ENCODE measurements at places on chromosomes 2 and 18.

DNA sequence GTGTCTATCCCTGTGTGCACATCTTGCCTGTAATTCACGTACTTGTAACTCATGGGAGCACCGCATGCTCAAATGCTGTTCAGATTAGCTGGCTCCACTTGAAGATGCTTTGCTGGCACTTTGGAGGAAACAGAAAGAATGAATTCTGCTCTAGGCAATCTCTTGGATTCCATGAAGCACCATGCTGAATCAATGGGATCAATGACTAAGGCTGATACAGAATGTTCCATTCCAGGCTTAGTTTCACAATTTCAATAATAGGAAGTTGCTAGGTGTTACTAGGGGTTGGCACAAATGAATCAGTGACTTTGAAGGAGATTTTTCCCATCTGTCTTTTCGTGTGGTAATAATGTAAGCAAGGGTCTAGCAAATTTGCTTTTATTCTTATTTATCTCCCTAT is 328.8 kb downstream of the OSR1 start:
- no peak for DNase-seq

- no peak for DNase-seq
These were observed 123.9 kb upstream of the CD302 start for GRCh38 chr2:159921752-159922404.

DNA sequence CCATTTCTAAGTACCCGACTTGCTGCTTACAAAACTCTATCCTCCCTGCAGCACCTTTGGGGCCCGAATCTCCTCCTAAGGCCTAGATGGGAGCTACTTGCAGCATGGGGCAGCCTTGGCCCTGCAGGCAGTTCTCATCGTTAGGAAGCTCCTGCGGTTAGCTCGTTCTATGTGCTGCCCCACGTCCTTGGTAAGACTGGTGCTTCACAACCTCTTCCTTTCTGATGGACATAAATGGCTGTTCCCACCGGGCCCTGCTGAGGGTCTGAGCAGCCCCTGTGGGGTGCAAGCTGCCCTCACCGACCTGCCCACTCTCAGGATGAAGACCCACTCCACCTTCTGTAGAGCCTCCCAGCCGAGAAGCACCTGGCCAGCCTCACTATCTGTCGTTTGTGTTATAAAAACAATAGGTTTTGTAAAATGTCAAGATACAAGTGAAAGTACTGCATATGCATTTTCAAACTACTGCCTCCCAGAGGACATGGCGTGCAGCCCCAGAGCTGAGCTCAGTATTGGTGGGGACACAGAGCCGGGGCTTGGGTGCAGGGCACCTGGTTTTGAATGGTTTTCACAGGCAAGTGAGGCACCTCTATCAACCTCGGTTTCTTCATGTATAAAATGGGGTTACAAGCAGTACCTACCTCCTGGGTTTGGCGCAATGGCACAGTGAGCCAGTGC is 19.4 kb downstream of the OTOF start:
- no peak for DNase-seq

DNA sequence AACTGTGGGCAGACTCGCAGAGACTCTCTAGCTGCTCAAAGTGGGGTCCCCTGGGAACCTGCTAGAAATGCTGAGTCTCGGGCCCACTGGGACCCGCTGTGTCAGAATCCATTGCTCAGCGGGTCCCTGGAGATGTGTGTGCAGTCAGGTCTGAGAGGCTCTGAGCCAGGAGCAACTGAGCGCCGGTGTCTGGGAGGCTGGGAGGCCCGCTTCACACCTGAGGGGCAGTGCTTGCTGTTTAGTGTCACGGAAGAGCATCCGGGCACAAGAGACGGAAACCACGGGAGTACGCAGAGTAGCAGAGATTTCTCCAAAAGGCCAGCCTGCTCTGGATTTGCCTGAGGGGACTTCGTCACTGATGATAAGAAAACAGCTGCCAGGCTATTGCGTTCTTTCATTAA is 70.1 kb downstream of the EDAR start:
- DNase-seq: no peak

DNA sequence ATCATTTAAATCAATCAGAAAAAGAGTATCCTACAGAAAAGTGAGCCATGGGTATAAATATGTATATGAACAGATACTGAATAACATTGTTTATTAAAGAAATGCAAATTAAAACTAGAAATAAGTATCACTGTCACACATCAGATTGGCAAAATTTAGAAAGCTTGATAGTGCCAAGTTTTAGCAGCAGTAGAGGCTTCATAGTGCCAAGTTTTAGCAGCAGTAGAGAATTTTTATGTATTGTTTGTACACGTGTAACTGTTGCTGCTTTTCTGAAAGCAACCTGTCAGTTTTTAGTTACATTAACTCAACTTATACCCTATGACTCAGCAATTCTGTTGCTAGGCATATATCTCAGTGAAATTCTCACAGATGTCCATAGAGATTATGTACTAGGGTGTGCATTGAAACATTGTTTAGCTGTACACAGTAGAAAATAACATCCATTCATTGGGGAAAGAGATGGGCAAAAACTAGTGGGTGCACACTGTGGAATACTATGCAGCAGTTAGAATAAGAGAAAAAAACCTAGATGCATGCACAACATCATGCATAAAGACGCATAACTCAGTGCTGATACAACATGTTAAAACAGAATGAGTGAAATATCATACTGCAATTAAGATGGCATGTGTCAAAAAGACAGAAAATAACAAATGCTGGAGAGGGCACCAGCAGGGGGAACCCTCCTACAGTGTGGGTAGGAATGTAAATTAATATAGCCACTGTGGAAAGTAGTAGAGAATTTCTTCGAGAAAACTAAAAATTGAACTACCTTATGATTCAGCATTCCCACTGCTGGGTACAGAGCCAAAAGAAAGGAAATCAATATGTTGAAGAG is 294.5 kb upstream of the NT5C1B start:
- peak; percentile 18 for DNase-seq

DNA sequence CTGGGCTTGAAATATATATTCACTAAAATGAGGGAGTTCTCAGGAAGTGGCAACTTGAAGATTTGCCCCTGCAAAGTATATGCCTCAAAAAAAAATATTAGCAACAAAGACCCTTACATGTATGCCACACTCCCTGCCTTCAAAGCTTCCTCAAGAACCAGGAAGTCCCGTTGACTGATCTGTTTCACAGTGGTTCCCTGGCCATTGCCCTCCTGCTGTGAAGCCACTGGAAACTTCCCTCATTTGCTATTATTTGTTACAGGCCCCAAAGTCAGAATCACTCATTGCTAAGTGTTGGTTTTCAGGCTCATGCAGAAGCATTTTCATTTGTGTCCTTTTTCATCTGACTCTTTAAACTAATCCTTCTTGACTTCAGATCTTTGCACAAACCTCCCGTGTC is 421.5 kb downstream of the ZNF521 start:
- DNase-seq: no peak

GRCh38 chr2:146532009-146532408 is 1312.8 kb upstream of the ACVR2A start:
- DNase-seq: no peak

DNA sequence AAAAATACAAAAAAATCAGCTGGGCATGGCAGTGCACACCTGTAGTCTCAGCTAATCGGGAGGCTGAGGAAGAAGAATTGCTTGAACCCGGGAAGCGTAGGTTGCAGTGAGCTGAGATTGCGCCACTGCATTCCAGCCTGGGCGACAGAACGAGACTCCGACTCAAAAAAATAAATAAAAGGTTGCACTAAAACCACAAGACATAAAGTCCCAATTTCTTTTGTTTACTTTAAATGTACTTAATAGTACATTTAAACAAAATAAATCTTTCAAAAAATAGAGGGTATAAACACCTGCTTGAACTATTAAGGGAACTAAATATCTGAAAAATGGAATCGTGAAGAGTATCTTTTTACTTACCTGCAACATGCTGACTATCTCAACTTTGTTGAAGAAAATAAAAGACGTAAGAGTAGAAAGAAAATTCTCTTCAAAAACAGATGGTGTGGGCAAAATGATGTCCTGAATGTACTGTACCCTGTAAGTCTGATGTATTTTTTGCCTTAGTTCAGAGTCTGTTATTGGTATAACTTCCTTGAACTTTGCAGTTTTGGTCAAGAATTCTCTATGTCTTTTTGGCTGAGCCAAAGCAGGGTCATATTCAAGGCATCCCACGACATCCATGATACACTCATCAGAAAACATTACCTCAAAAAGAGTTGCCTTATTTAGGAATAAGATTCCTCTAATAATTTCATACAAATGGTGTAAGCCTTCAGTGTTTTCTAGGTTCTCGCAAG is 19.2 kb downstream of the PPP4R3B start:
- no peak for DNase-seq

DNA sequence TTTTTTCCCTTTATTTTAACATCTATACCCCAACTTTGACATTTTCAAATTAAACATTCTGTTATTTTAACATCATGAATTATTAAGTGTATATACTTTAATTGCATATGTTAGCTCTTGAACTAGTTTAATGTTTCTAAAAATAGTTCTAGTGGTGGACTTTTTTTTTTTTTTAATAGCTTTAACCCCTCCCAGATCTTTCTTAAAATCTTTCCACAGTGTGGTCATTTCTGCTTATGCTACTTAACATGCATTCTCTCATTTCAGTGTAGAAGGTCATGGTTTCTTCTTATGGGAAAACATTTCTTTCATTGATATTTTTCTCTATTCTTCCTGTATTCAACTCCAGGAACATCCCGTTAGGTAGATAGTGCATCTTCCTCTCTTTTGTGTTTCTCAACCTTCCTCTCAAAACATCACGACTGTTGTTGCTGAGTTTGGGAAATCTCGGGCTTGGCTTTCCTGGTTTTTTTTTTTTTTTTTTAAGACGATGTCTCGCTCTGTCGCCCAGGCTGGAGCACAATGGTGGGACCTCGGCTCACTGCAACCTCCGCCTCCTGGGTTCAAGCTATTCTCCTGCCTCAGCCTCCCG is 849 bp upstream of the TMEM18 start:
- no peak for DNase-seq

DNA sequence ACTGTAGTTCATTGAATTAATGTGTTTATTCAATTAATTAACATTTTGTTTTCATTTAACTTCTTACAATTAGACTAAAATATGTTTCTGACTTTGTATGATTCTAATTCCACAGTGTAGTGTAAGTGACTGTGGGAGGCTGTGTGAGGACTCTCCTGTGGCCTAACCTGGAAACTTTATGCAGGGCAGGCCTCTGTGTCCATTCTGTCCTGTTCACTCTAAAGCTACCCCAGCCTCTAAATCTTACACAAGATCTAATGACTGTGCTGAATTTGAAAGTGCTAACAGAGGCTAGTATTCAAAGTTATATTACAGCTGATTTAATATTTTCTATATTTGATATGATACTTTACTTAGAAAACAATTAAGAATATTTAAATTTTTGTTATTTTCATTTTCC is 270.5 kb upstream of the CDH19 start:
- DNase-seq: no peak

DNA sequence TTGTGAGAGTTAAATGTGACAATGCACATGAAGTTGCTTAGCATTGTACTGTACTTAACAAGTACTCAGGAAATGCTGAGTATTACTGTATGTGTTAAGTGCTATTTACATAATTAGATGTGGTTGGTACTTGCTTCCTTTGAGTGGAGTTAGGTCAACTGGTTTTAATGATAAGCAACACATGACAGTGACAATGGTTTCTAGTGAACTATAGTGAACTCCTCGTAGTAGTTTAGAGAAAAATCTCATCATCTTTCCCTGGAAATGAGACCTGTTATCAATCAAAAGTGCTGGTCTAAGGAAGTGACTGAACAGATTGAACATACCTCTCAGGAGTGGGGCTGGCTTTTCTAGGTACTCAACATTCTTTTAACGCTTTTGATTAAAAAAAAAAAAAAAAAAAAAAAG is 29.2 kb upstream of the ZDBF2 start:
- DNase-seq: no peak

- DNase-seq: no peak
These were observed 60.2 kb downstream of the PRPF40A start for GRCh38 chr2:152657043-152657442.

DNA sequence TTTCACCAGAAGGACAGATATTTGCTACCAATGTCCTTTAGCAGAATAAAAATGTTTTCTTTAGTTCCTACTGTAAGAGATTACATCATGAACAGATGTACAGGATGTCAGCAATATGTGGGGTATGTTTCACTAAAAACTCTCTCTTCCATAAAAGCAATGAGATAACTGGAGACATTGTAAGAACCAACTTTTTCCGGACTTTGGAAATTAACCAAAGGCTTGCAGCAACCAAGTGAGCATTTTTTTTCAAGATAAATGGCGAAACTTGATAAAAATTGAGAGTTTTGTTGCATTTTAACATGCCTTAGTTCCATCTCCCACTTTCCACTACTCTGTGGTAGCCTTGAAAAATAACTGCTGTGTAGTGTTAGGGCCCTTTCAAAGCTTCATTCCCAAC is 429.8 kb upstream of the CDH2 start:
- DNase-seq: no peak

DNA sequence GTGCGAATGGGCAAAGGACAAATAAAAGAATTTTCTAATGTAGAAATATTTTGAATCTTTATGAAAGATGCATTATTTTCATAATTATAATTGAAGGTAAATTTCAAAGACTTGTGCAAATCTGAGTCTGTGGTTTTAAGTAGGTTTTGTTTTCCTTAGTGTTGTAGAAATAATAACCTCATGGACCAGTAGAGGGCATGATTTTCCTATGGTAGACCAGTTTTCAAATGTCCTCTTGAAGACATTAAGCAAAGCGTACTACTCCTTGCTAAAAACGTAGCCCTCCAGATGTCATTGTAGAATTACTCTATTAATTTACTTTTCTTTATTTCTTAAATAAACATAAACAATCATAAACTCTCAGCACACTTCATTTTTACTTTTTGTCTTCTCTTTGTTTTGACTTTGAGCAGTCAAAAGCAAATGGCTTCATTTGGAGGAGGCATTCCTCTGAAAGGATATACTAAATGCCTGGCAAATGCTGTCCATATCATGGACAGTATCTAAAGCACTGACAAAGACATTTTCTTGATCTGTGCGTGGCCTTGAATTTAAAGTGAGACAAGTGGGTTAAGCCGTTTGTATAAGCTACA is 85.8 kb upstream of the FAM237A start:
- peak; percentile 10 for DNase-seq

GRCh38 chr18:29154196-29154757 is 977.3 kb upstream of the CDH2 start:
- no peak for DNase-seq

DNA sequence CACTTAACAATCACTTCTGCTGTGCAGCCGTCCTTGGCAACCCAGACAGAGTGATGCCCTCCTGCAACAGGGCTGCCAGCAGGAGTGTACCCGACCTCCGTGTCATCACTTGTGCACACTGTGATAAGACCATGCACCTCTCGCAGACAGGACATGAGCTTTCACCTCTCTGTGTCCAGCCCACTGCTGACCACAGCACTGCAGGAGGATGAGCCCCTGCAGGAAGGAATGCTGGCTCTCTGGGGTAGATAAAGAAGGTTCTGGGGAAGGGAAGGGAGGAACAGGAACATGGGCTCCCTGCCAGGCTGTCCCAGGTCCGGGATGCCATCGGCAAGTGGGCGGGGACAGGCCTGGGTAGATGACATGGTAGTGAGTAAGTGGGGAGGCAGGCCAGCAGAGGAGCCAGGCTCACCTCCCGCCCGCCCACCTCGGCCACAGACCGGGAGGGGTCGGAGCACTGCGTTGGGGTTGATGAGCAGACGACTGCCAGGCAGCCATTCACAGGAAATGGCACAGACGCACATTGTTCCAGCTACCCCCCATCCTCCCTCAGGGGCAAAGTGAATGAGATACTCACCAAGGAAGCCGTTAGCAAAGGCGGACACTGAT is 18.6 kb upstream of the COL6A3 start:
- peak; percentile 90 for DNase-seq

- DNase-seq: no peak
These were observed 97.4 kb downstream of the RHOB start for GRCh38 chr2:20544153-20544747.
